ENCODE measurements at places on chromosomes 7 and 10. TPM values are rescaled to one million over a fixed set of nuclear protein-coding genes. Genes with fewer than 3 reads are reported as not detected.

The C10orf62 gene
- total RNA-seq: not detected

The EGR2 gene
- total RNA-seq: 0.26 TPM

The CALN1 gene
- not detected for total RNA-seq

The TET1 gene
- 0.58 TPM for total RNA-seq

The NET1 gene
- 52.0 TPM for total RNA-seq

The MBL2 gene
- not detected for total RNA-seq

The VOPP1 gene
- 95.2 TPM for total RNA-seq

The DDC gene
- 1.2 TPM for total RNA-seq

The SPDYE2B gene
- total RNA-seq: not detected

The KNDC1 gene
- total RNA-seq: 2.4 TPM

The SH2D4B gene
- total RNA-seq: not detected

The KAZALD1 gene
- 2.3 TPM for total RNA-seq

The ZYX gene
- total RNA-seq: 131 TPM

The C10orf105 gene
- not detected for total RNA-seq
